Nephron progenitor cell (in vitro differentiated cells): ENCODE measurements at places on chromosomes 6 and 20.

DNA sequence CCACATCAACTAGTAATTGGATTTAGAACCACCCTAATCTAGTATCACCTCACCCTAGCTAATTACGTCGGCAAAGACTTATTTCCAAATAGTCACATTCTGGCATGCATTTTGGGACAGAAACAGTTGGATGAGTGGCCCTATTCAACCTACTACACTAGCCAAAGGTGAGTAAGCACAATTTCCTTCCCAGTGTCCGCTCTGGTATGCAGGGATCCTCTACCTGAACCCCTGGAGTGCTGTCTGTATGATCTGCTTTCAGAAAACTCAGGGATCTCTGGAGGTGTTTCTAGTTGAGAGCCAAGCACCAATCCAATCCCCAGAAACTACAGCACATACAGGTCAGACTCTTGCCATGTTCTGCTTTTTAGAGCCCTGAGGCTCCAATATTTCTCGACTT is 717.4 kb upstream of the MANEA start:
- H3K36me3 ChIP-seq = no peaks in the 10 kb centered on the region
- no peak overlapping the region for H3K4me3 ChIP-seq
- no peak for DNase-seq
- no peaks in the 10 kb centered on the region for H3K27me3 ChIP-seq
- no peak overlapping the region for H3K27ac ChIP-seq
- no peaks in the 10 kb centered on the region for H3K4me1 ChIP-seq

- peaks cover 21% of the 10 kb centered on the region for H3K27me3 ChIP-seq
- no peak overlapping the region for H3K27ac ChIP-seq
- peaks cover 45% of the 10 kb centered on the region for H3K4me1 ChIP-seq
- DNase-seq = no peak
Measured at GRCh38 chr6:167475947-167476346, 151.1 kb downstream of the TTLL2 start.

- H3K36me3 ChIP-seq = no peaks in the 10 kb centered on the region
- no peak overlapping the region for H3K4me3 ChIP-seq
Measured at GRCh38 chr6:157530724-157531168, 149.8 kb downstream of the ZDHHC14 start.

GRCh38 chr6:39765508-39766065 is 26.6 kb upstream of the DAAM2 start:
- H3K27ac ChIP-seq = no peak overlapping the region
- H3K4me3 ChIP-seq = no peak overlapping the region
- DNase-seq = no peak
- H3K27me3 ChIP-seq = peaks cover 19% of the 10 kb centered on the region
- no peaks in the 10 kb centered on the region for H3K36me3 ChIP-seq

- H3K36me3 ChIP-seq = peaks cover 50% of the 10 kb centered on the region
- no peak overlapping the region for H3K4me3 ChIP-seq
- DNase-seq = no peak
- peaks cover 3% of the 10 kb centered on the region for H3K27me3 ChIP-seq
Measured at GRCh38 chr20:50538276-50538675, 28.1 kb downstream of the PTPN1 start.

DNA sequence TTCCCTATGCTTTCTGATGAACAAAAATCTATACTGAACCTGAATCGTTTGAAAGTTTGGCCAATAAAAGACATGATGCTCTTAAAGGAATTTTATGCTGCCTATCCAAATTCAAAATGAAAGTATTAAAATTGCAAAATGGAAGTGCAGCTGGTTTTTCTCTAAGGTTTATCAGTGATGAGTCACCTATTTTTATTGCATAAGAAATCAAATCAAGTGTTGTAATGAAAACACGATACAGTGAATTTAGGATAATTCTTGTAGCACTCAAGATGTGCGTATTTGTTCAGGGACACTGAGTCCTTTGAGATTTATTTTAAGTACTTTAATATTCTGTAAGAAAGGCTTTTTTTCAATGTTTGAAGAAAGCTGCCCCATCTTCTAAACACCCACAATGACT is 409.5 kb downstream of the ADGRB3 start:
- H3K4me1 ChIP-seq = no peaks in the 10 kb centered on the region
- H3K36me3 ChIP-seq = no peaks in the 10 kb centered on the region
- H3K27me3 ChIP-seq = no peaks in the 10 kb centered on the region
- no peak overlapping the region for H3K27ac ChIP-seq
- no peak overlapping the region for H3K4me3 ChIP-seq

DNA sequence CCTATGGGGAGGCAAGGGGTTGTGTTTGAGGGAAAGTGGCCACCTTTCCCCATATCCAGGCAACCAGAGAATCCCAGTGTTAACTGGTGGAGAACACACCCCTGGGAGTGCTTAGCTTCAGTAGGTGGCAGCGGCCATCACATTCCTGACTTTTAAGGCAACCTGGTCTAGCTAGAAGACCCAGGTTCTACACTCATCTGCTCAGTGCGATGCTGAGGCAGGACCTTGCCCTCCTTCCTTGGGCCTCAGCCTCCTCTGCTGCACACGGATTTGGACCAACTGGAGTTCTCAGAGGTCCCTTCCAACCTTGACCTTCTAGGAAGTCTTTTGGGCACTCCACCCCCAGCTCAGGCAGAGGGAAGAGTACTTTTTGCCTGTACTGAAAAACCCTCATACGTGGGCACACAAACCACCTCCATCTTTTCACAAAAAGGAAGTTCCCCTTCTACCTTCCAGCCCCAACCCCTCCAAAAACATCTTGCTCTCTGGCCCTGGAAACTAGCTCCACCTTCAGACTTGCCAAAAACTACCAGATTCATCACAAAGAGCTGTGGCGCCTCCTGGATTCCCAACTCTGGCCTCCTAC is 2.9 kb downstream of the CCND3 start:
- H3K36me3 ChIP-seq = peaks cover 11% of the 10 kb centered on the region
- H3K4me1 ChIP-seq = peaks cover 44% of the 10 kb centered on the region
- no peak for DNase-seq
- peak overlapping the region; percentile 88 for H3K4me3 ChIP-seq

- H3K4me3 ChIP-seq = no peak overlapping the region
- no peaks in the 10 kb centered on the region for H3K4me1 ChIP-seq
- no peaks in the 10 kb centered on the region for H3K27me3 ChIP-seq
- DNase-seq = no peak
- no peak overlapping the region for H3K27ac ChIP-seq
Measured at GRCh38 chr6:130882370-130882769, 55.2 kb downstream of the SMLR1 start.

GRCh38 chr20:21017528-21018085 is 88.6 kb downstream of the LINC00237 start:
- peak overlapping the region; percentile 6 for H3K27ac ChIP-seq
- peaks cover 40% of the 10 kb centered on the region for H3K4me1 ChIP-seq
- peaks cover 4% of the 10 kb centered on the region for H3K27me3 ChIP-seq
- DNase-seq = no peak
- no peaks in the 10 kb centered on the region for H3K36me3 ChIP-seq
- no peak overlapping the region for H3K4me3 ChIP-seq

DNA sequence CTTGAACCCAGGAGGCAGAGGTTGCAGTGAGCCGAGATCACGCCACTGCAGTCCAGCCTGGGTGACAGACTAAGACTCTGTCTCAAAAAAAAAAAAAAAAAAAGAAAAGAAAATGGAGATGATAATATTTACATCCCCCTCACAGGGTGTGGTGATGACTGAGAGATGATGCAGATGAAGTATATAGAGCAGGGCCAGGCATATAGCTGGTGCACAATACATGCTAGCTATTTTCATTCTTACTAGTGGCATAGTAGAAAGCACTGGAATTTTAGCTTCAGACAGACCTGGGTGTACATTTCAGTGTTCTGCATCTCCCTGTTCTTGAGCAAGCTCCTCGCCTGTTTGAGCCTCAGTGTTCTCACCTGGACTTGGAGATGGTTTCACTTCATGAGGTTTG is 36.9 kb downstream of the CEBPB start:
- H3K27ac ChIP-seq = no peak overlapping the region
- H3K4me1 ChIP-seq = peaks cover 1% of the 10 kb centered on the region
- no peaks in the 10 kb centered on the region for H3K36me3 ChIP-seq
- H3K4me3 ChIP-seq = no peak overlapping the region
- peaks cover 13% of the 10 kb centered on the region for H3K27me3 ChIP-seq

GRCh38 chr20:38649275-38649891 is 47.8 kb downstream of the ARHGAP40 start:
- peaks cover 6% of the 10 kb centered on the region for H3K4me1 ChIP-seq
- no peak overlapping the region for H3K4me3 ChIP-seq
- DNase-seq = peak; percentile 36
- no peak overlapping the region for H3K27ac ChIP-seq

DNA sequence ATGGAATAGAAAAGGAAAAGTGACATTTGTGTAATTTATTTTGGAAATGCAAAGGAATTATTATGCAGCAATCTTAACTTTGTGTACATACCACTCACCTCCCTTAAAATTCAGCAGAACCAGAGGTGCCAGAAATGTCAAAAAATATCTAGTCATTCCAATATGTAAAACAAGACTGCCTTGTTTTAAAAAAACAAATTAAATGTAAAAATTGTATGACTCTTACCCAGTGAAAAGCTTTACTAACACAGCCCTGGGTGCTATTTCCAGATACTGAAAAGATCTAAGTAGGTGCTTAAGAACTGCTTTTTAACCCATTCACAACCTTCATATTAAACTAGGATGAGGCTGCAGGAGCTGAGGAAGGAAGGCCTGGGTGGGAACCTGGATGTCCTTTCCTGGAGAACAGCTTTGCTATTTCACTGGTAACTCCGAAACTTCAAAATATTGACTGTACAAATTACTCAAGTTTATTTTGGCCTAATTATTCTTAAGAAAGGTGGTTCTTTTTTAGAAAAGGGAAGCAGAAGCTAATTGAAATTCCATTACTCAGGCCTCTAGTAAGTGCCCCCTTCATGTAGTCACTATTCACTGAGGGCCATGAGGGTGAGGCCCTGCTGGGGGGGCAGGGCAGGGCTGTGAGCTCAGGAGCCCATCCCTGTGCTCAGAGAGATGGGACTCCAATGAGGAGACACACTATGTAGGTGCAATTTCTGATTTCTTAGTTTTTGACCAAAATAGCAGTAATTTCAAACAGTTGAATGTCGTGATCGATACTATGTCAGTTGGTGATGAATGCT is 139.6 kb downstream of the MAP3K4 start:
- H3K4me1 ChIP-seq = peaks cover 10% of the 10 kb centered on the region
- no peak overlapping the region for H3K4me3 ChIP-seq
- peaks cover 5% of the 10 kb centered on the region for H3K27me3 ChIP-seq
- H3K27ac ChIP-seq = no peak overlapping the region
- DNase-seq = no peak

DNA sequence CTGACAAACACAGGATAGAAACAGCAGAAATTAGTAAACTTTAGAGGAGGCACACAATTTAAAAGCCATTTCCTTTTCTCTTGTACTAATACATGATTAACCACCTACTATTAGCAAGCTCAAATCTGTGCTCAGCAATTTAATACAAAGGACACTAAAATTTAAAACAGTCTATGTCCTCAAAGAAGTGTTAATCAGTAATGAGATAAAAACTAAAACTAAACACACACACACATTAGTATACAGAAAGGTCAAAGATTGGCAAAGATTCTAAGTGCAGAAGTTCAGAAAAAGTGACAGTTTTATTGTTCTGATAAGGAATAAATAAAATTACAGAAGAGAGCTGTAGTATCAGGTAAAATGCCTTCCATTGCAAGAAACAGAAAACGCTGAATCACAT is 73.9 kb upstream of the RUNX2 start:
- peaks cover 45% of the 10 kb centered on the region for H3K4me1 ChIP-seq
- H3K27me3 ChIP-seq = peaks cover 3% of the 10 kb centered on the region
- H3K27ac ChIP-seq = peak overlapping the region; percentile 10
- H3K36me3 ChIP-seq = peaks cover 8% of the 10 kb centered on the region
- no peak for DNase-seq
- no peak overlapping the region for H3K4me3 ChIP-seq

GRCh38 chr6:16162003-16162402 is 33.1 kb downstream of the MYLIP start:
- no peak overlapping the region for H3K27ac ChIP-seq
- peaks cover 3% of the 10 kb centered on the region for H3K27me3 ChIP-seq
- H3K36me3 ChIP-seq = peaks cover 4% of the 10 kb centered on the region
- H3K4me1 ChIP-seq = peaks cover 20% of the 10 kb centered on the region
- no peak overlapping the region for H3K4me3 ChIP-seq

DNA sequence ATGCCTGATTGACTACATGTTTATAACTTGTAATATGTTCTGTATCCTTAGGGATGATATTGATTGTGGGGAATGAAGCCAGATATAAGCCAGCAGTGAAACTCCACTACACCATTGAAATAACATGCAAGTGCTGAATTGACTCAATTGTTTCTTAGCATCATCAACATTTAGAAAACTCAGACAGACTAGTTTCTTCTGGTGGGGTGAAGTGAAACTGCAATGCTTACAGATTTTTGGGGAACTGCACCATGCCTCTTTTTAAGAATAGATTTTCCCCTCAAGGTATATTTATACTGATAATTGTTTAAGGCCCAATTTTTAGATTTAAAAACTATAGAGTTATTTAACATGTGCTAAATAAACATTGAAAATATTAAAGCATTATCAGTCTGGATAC is 1044.6 kb upstream of the EYS start:
- no peak overlapping the region for H3K4me3 ChIP-seq
- H3K4me1 ChIP-seq = no peaks in the 10 kb centered on the region
- H3K27ac ChIP-seq = no peak overlapping the region

DNA sequence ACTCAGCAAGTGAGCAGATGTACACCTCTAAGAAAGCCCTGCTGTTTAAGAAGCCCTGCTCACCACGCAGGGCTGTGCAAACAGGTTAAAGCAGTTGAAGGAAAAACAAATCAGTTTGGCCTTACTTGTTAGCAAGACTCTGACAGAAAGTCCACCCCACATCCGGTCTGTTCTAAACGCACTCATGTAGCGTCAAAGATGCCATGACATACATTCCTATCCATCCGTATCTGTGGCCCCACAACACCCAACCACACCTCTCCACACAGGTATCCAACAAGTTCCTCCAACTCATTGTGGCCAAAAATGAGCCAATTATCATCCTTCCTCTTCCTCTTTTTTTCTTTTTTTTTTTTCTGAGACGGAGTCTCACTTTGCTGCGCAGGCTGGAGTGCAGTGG is 22.8 kb upstream of the RAB22A start:
- no peak for DNase-seq
- peaks cover 3% of the 10 kb centered on the region for H3K27me3 ChIP-seq
- no peaks in the 10 kb centered on the region for H3K4me1 ChIP-seq
- peak overlapping the region; percentile 34 for H3K27ac ChIP-seq
- H3K4me3 ChIP-seq = no peak overlapping the region

DNA sequence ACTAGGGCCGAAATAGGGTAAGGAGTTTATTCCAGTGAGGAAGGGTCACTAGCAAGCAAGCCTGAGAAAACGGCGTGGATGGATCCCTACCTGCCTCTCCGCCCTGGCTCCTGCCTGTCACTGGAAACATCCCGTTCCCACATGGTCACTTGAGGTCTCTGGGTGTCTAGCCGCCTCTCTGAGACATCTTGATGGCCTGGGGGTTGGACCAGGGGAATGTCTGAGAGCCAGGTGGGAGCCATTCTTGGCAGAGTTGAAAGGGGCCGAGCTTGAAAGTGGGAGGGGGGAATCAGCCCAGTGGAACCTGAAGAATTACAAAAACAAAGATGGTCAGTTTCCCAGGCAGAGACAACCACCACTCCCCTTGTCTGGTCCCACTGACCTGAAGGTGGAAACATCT is 961 bp downstream of the CCHCR1 start:
- peaks cover 4% of the 10 kb centered on the region for H3K27me3 ChIP-seq
- peak overlapping the region; percentile 39 for H3K27ac ChIP-seq
- peaks cover 26% of the 10 kb centered on the region for H3K36me3 ChIP-seq
- H3K4me3 ChIP-seq = peak overlapping the region; percentile 96

GRCh38 chr20:49704932-49705336 is 8.7 kb downstream of the B4GALT5 start:
- peaks cover 53% of the 10 kb centered on the region for H3K4me1 ChIP-seq
- peak overlapping the region; percentile 78 for H3K27ac ChIP-seq
- peaks cover 9% of the 10 kb centered on the region for H3K36me3 ChIP-seq
- DNase-seq = no peak
- H3K4me3 ChIP-seq = no peak overlapping the region
- no peaks in the 10 kb centered on the region for H3K27me3 ChIP-seq

GRCh38 chr6:82902290-82902689 is 163.4 kb downstream of the UBE3D start:
- peaks cover 9% of the 10 kb centered on the region for H3K36me3 ChIP-seq
- no peak overlapping the region for H3K4me3 ChIP-seq
- peaks cover 36% of the 10 kb centered on the region for H3K4me1 ChIP-seq
